ENCODE measurements at places on chromosomes 5 and 9.

GRCh38 chr9:16833296-16833835, 37.1 kb downstream of the BNC2 start:
- no peak for DNase-seq

DNA sequence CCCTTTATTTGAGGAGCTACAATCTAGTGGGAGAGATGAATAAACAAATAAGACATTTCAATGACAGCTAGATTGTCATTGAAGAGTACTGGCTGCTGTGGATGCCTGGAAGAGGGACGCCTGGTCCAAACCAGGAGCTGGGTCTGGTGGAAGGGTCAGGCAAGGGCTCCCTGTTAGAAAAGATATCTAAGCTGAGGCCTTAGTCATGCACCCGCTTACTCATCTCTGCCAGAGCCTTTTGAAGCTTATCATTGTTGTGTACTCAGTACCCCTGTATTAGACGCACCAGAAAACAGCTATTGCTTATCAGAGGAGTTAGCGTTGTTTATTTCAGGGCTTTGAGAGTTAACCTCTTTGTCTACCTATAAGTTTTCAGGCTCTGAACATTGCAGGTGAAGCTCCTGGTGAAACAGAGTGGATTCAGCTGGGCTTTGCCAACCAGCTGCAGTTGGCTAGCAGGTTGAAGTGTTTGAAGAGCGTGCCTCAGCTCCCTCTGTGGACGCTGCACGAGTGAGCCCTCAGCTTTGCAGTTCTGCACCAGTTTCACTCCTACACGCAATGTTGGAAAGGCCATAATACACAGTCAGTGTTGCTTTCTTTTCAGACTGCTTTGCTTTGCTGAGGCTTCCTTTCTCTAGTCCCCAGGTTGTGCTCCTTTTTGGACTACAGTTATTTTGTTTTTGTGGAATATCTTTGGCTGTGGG, 5.6 kb upstream of the GPR151 start:
- DNase-seq = no peak

DNA sequence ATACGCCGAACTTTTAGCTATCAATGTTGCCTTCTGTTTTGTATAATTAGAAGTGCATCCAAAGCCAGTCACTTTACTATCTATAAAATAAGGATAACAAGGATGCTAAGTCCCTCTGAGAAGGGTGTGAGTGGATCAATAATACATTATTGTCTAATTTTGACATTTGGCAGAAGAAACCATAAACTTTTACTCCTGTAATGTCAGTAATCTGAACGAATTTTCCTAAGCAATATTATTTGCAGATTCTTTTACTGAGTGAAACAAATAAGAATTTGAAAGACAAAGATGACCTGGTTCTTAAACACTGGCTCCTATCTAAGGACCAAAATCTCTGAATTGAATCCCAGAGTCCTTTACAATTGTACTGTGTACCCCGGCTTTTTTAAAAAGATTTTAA, 126.6 kb upstream of the TMEM161B start:
- DNase-seq = no peak

DNA sequence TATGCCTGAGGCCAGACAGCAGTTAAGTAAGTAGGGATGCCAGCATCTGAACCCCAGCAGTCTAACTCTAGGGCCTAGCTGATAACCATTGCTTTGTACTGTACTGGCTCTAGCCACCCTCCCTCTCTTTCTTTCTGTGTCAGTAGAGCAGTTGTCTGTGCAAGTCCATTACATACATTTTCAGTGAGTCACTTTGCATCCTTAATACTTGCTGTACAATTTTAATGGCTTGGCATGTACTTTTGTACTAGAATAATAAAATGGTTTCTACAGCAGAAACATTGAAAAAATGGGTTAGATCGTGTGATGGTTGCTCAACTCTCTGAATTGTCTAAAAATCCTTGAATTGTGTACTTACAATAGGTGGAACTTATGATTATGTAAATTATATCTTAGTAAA, 1.5 kb upstream of the TTC39B start:
- DNase-seq = no peak

- DNase-seq = no peak
Observed at GRCh38 chr9:36946653-36947052, 87.4 kb downstream of the PAX5 start.

GRCh38 chr9:32306006-32306405, 78.4 kb upstream of the ACO1 start:
- DNase-seq = no peak

DNA sequence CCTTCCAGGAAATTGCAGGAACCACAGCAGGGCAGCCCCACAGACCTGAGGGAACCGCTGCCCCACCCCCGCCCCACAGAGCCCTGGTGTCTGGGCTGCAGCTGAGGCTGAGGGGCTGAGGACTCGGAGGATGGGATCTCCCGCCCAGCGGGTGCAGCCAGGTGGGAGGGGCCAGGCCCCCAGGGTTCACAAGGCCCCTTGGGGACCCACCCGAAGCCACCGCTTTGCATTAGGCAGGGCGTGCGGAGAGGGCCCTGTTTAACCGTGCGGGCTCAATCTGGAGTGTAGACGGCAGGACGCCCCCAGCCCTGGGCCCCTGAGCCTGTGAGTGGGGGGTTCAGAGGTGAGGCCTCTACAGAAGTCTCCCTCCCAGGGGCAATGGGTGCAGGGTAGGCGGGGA, 10.8 kb downstream of the NOTCH1 start:
- DNase-seq = no peak

GRCh38 chr5:58504766-58505165, 13.5 kb downstream of the GAPT start:
- DNase-seq = no peak

DNA sequence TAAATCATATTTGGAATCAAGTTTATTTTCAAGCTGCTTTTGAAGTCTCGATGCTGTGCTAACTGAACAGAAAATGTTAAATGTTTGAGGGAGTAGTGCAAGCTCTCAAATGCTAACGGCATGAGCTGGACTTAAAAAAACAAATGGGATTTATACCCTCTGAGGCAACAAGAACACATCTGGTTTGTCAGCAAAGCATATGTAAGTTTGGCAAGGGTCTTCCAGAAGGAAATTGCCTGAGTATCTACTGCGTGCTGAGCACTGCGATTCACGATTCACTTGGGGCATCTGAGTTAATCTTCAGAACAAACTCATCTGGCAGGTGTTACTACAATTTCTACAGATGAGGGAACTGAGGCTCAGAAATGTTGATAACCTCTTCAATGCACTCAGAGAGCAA, 98.4 kb upstream of the C9orf72 start:
- DNase-seq = no peak

DNA sequence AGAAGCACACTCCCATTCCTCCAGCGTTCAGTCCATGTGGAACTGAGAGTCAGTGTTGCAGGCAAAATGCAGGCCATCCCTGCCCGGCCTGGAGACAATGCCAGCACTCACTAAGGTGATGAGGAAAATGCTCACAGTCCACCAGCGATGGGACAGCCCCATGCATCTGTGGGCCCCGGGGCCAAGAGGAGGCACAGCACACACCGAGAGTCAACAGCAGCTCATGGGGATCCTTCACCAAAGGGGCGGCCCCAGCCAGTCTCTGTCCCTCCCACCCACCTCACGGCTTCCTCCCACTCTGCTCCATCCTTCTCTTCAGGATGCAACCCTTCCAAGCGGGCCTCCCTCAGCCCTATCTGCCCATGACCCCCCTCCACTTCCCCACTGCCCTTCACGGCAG, 6.2 kb downstream of the SEMA4D start:
- no peak for DNase-seq

- no peak for DNase-seq
Observed at GRCh38 chr9:123336449-123336848, 19.5 kb upstream of the CRB2 start.

GRCh38 chr9:85483208-85483607, 258.5 kb downstream of the AGTPBP1 start:
- no peak for DNase-seq

GRCh38 chr9:2243666-2244555, 228.8 kb downstream of the SMARCA2 start:
- DNase-seq = no peak

GRCh38 chr9:134717056-134717455, 75.5 kb downstream of the COL5A1 start:
- DNase-seq = no peak

- DNase-seq = no peak
Observed at GRCh38 chr5:115907177-115907576, 55.1 kb upstream of the LVRN start.

DNA sequence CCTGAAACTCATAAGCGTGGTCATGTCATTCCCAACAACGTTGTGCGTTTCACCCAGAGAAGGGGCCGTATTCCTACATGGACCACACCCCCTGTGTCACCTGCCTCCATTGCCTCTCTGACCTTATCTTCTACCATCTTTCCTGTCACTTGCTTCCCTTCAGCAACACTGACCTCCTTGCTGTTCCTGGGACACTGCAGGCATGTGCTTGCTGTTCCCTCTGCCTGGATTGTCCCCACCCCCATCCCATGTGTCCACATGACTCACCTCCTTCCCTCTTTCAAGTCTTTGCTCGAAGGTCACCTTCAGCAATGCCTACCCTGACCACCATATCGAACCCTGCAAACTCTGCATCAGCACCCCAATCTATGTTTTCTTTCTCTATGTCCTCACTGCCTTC, 133.2 kb upstream of the ZNF618 start:
- no peak for DNase-seq

GRCh38 chr5:134396274-134396673, 15.4 kb downstream of the CDKN2AIPNL start:
- DNase-seq = no peak

GRCh38 chr5:33968211-33969005, 16.1 kb downstream of the SLC45A2 start:
- no peak for DNase-seq

- no peak for DNase-seq
Observed at GRCh38 chr5:38518341-38518740, 38.1 kb downstream of the LIFR start.

DNA sequence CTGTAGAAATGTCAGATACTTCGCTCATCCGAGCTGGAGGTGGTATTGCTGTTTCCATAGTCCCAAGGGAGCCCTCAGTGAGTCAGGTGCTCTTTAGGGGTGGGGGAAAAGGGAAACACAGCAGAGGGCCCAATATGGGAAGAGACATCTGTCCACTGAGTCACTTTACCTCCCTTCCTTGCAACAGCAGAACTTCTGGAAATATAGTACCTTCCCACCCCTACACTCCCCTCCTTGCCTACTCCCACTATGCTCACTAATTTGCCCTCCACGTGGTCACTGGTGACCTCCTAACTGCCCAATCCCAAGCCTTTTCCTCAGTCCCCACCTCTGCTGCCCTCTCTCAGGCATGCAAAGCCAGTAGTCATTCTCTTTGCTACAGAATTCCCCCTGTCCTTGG, 1.9 kb downstream of the HK3 start:
- DNase-seq = no peak

DNA sequence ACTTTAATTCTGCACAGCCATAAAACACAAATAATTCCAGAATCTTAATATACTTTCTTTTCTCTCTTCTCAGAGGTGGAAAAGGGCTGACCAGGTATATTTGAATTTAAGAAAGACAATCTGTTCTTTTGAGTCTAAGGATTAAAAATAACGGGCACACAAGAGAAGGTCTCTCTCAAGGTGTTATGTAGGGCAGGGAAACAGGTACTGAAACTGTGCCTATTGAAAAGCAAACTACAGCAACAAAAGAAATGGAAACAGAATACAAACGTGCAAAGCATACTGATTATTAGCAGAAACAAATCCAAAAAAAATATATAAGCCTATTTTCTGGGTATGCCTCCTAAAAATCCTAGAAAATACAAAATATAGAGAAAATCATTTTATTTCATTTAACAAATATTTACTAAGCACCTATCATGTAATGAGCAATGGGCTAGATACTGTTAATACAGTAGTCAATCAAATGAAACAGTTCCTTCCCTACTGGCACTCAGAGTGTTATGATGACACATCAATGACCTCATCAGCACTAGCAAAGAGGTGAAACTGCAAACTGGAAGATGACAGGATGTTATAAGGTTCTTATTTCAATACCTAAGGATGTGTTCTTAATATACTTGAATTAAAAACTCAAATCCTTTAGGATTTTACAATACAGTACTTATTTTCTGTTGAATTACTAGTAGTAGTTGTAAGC, 87.7 kb downstream of the AUH start:
- DNase-seq = no peak

GRCh38 chr5:155620821-155621410, 607.4 kb downstream of the KIF4B start:
- DNase-seq = no peak

DNA sequence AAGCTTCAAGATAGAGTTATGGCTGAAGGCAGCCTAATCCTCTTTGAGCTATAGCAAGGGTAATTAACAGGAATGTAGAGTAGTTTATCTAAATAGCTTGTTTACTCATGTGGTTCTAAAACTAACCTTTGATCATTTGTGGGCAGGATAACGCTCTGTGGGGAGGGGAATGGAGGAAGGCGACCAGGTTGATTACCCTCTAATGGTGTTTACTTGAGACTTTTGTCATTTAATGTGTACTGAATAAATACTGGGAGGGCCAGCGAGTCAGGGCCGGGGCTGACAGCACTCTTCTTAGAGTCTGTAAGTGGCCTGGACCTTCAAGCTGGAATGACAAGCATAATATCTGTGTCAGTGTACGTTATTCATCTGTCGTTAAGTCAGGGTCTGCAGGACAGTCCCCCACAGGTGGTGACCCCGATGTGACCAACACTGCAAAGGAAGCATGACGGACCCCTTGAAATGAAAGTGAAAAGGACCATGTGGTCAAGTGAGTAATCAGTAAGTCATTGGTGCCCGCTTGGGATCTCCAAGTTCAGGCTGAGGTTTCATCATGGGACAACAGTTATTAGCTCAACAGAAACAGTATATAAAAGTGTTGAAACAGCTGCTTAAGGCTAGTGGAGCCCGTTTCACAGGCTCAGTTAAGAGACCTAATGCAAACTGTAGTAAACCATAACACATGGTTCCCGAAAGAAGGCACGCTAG, 162.6 kb downstream of the CPLANE1 start:
- DNase-seq = no peak

- DNase-seq = no peak
Observed at GRCh38 chr5:169011009-169011408, 289.9 kb downstream of the SLIT3 start.

DNA sequence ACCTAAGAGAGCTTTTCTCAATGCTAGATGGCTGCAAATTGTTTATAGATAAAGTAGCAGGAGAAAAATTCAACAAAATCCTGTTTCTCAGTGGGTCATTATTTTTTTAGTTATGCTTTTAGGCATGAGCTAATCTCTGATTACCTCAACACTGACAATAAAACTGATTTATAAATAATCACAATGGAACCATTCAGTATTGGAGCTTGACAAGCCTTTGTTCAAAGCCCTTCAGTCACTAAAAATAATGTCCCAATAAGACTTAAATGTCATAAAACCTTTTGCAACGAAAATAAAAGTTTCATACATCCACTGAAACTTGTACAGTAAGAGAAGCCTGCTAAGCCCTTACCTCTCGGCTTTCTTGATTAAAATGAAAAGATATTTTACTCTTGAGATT, 27.2 kb downstream of the PTPDC1 start:
- DNase-seq = no peak

DNA sequence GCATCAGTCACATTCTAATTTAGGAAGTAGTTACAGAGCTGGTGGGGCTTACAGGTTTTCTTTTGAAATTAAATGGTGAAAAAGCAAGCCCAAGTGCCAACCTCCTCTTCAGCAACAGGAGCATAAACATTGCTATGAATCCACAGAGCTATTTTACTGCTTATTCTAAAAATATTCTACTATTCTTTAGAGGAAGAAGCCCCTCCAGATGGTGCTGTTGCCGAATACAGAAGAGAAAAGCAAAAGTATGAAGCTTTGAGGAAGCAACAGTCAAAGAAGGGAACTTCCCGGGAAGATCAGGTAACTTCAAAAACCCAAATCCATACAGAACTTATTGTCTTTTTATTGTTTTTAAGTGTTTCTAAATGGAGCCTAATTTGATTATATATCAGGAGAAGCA, 202.8 kb downstream of the CWC27 start:
- DNase-seq = no peak

Data from stimulated activated CD8-positive, alpha-beta memory T cell treated with anti-CD3 and anti-CD28 coated beads, Interleukin-15, amount 100 ng/mL, for 48 hours (primary cell).